Hepatocyte (in vitro differentiated cells): ENCODE measurements at places on chromosomes 7 and 10. TPM values are rescaled to one million over a fixed set of nuclear protein-coding genes. Genes with fewer than 3 reads are reported as not detected.
A peak's percentile ranks its signal among the peaks of the same experiment; 100 is the strongest.

- no peaks in the 10 kb centered on the region for H3K36me3 ChIP-seq
- H3K4me1 ChIP-seq: peaks cover 6% of the 10 kb centered on the region
- no peak for DNase-seq
- H3K27me3 ChIP-seq: no peaks in the 10 kb centered on the region
Observed at GRCh38 chr10:47350671-47351640, 2.8 kb downstream of the RBP3 start.

DNA sequence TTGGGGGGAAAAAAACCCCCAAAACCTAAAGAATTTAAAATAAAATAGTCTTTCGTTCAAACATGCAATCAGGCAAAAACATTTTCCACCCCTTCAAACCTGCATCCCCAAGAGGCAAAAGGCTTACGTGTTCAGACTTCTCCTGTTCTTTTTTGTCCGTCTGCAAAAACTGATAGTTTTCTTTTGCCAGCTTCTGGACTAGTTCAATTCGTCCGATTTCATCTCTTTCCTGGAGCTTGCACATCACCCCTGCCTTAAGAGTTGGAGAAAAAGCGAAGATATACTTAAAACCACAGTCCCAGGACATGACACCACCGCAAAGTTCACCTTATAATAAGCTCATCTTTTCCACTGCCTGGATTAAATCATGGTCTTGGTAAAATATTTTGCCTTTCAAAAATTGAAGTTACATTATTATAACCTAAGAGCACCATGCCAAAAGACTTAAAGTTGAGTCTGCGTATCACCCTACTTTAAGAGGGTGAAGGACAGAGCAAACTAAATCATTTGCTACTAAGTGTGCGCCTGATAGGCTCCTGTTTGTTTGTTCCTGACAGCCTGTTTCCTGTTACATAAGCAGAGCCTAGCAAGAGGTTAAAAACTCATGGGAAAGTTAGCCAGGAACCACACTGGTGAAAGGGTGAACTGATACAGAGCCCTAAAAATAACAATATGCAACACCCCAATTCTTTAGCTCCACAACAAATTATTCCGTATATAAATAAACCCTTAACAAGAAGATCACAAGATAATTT lies 137.0 kb downstream of the RAPGEF5 start:
- no peaks in the 10 kb centered on the region for H3K27me3 ChIP-seq
- peaks cover 7% of the 10 kb centered on the region for H3K4me1 ChIP-seq
- no peak for DNase-seq
- H3K4me3 ChIP-seq: no peak overlapping the region
- H3K27ac ChIP-seq: no peak overlapping the region
- H3K36me3 ChIP-seq: no peaks in the 10 kb centered on the region

GRCh38 chr7:91348711-91349110 lies 84.5 kb downstream of the FZD1 start:
- H3K27ac ChIP-seq: no peak overlapping the region
- no peaks in the 10 kb centered on the region for H3K27me3 ChIP-seq
- H3K4me3 ChIP-seq: no peak overlapping the region
- no peaks in the 10 kb centered on the region for H3K36me3 ChIP-seq

DNA sequence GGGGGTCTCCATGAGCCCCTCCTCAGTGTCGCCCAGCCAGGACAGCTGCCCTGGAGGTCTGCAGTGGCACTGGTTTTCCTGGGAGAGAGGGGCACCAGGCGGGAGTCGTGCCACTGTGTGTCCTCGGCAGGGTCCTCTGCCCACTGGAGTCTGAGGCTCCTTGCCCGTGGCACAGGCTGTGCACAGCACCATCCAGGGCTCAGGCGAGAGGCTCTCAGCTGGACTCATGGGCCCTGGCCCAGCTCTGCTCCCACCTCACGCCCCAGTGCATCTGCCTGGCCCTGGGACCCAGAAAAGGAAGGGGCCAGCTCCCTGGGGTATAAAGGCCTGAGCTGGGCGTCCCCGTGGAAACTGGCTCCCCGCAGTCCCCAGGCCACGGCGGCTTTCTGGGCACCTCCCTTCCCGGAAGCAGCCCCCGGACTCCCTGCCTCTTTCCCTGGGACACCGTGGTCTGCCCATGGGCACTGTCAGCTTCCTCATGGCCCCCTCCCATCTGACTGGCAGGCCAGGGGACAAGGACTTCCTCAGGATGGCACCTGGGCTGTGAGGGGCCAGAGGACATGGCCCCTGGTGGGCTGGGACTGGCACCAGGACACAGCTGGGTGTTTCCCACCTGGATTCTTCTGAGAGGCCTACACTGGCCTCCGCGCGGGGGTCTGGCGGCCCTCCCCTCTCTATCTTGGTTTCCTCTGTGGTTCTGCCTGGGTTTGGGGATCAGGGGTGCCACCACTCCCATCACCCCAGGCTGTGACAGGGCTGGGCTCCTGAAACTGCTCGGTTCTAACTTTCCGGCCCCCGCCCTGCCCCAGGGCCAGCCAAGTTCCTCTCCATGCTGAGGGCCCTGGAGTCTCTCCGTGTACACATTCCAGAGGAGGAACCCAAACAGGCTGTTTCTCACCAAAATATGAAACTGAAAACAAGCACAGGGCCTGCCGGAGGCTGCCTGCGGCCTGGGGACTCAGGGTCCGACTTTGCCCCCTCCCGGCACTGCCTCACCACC lies 5.5 kb downstream of the FOXL3 start:
- H3K27me3 ChIP-seq: no peaks in the 10 kb centered on the region
- peaks cover 7% of the 10 kb centered on the region for H3K4me1 ChIP-seq
- DNase-seq: no peak
- H3K4me3 ChIP-seq: no peak overlapping the region
- H3K36me3 ChIP-seq: no peaks in the 10 kb centered on the region

GRCh38 chr10:97895915-97896314 lies 46.3 kb downstream of the GOLGA7B start:
- H3K27ac ChIP-seq: no peak overlapping the region
- H3K36me3 ChIP-seq: no peaks in the 10 kb centered on the region
- no peak overlapping the region for H3K4me3 ChIP-seq
- DNase-seq: no peak
- no peaks in the 10 kb centered on the region for H3K27me3 ChIP-seq

The VPS26A gene
- total RNA-seq: 51.7 and 57.6 TPM in 2 replicates

GRCh38 chr7:128202287-128202957 lies 38.7 kb upstream of the LEP start:
- peaks cover 6% of the 10 kb centered on the region for H3K4me1 ChIP-seq
- no peaks in the 10 kb centered on the region for H3K36me3 ChIP-seq
- H3K27me3 ChIP-seq: peaks cover 48% of the 10 kb centered on the region
- no peak overlapping the region for H3K4me3 ChIP-seq
- H3K27ac ChIP-seq: no peak overlapping the region

The GBX1 gene
- not detected in 2 replicates for total RNA-seq

DNA sequence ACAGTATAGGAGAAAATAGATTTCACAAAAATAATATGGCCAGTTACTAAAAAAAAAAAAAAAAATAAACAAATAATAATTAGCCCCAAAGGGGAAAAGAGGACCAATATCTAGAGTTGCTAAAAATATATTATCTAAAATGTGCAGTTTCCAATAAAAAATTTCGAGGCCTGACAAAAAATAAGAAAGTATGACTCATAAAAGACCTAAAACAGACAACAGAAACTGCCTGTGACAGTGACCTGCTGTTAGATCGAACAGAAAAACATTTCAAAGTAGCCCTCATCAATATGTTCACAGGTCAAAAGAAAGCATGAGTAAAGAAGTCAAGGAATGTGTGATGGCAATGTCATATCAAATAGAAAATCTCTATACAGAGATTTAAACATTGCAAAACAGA lies 11.8 kb upstream of the TSPAN12 start:
- H3K27me3 ChIP-seq: no peaks in the 10 kb centered on the region
- no peak overlapping the region for H3K27ac ChIP-seq
- no peak for DNase-seq
- H3K36me3 ChIP-seq: no peaks in the 10 kb centered on the region
- H3K4me1 ChIP-seq: no peaks in the 10 kb centered on the region

The COL28A1 gene
- 0.47 and 1.1 TPM in 2 replicates for total RNA-seq

The TMEM130 gene
- total RNA-seq: 0.90 and 1.4 TPM in 2 replicates

GRCh38 chr7:88218836-88219605 lies 817 bp downstream of the SRI start:
- no peaks in the 10 kb centered on the region for H3K4me1 ChIP-seq
- H3K4me3 ChIP-seq: peak overlapping the region; percentile 58
- H3K36me3 ChIP-seq: no peaks in the 10 kb centered on the region

- no peaks in the 10 kb centered on the region for H3K4me1 ChIP-seq
- H3K36me3 ChIP-seq: no peaks in the 10 kb centered on the region
- H3K4me3 ChIP-seq: no peak overlapping the region
- no peak overlapping the region for H3K27ac ChIP-seq
- DNase-seq: no peak
- no peaks in the 10 kb centered on the region for H3K27me3 ChIP-seq
Observed at GRCh38 chr7:152870106-152870693, 110.6 kb downstream of the ACTR3B start.

The TRIL gene
- total RNA-seq: 3.0 and 4.6 TPM in 2 replicates
